ENCODE measurements at places on chromosomes 12 and 14.

DNA sequence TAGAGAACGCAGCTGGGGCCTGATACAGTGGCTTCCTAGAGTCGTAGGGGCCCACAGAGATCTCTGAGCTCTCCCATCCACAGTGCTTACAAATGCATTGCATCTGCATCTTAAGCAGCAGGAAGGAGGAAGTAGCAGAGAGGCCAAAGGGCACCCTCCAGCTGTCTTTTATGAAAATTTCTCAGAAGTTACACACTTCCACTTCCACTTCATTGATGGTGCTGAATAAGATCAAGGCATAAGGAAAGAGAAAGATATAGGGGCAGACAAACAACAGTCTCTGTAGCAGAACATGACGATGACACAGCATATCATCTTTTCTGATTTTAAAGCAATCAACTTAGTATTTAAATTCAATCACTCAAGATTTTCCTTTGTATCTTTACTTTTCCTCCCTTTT is 51.6 kb upstream of the ABCC9 start:
- DNase-seq: no peak

DNA sequence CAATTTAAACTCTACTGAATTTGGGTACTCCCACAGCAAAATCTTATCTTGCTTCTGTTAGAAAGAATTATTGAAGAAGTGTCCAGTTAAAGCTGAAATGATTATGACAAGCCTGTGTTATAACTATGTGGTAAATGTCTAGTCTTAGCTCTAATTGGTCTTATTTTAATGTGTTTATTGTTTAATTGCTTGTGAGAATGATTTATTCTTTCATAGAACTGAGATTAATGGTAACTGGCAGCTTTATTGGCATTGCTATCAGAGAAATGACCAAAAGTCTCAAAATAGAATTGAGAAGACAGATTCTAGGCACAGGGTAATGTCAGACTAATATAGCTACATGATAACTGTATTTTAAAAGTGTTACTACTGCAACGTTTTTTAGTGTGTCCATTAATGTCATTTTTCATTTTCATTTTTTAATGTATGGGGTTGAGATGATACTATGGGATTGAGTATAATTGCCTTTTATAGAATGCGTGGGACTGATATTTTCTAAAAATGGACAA is 458.7 kb downstream of the AEBP2 start:
- DNase-seq: no peak

DNA sequence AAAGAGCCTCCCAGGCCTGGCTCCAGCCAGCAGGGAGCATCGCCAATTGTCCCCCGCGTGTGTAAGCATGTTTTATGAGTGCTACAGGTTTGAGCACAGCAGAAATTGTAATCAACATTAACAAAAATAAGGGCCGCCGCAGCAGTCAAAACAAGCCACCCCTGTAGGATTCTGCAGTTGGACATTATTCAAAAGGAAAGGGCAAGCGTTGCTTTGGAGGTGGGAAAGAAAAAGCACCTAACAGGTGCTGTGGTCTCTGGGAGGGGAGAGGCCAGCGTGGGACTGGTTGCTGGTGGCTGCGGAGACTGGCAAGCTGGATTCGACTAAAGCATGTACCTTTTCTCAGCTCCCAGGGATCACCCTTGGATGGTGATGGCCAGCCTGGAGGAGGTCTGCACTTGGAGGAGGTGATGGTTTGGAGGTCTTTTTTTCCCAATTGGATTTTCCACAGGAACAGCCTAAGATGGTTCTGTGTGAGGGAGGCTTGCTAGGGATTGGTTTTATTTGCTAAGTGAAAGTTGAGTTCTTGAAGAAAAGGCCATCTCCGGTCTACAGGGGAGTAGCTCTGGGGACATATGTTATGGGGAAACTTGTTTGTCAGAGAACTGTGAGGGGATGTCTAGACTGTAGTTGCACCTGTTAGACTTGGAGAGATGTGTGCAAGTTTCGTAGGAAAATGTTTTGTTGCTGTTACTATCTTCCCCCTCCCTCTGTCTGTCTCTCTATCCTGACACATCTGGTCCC is 2.0 kb downstream of the DYRK2 start:
- DNase-seq: no peak

GRCh38 chr12:48782457-48783395 is 6.2 kb downstream of the ADCY6 start:
- no peak for DNase-seq

GRCh38 chr12:16325426-16325825 is 22.0 kb upstream of the MGST1 start:
- no peak for DNase-seq

- DNase-seq: no peak
Observed at GRCh38 chr14:60233251-60233650, 15.8 kb upstream of the PPM1A start.

DNA sequence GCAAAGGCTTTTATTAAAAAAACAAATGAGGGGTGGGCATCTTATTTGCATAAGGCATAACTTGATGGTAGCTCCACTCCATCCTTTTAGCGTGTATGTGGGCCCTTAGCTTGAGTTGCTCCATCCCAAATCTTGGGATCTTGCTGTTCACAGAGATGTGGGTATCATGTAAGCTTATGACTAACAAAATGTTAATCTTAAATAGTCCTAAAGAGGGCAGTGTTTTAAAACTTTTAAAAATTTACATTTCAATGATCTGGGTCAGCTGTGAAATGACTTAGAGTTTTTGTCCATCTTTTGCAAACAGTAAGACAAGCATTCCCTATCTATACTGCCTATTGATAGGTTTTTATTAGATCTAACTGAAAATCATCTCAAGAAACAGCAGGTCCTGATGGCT is 86.0 kb downstream of the SLCO1A2 start:
- DNase-seq: no peak

DNA sequence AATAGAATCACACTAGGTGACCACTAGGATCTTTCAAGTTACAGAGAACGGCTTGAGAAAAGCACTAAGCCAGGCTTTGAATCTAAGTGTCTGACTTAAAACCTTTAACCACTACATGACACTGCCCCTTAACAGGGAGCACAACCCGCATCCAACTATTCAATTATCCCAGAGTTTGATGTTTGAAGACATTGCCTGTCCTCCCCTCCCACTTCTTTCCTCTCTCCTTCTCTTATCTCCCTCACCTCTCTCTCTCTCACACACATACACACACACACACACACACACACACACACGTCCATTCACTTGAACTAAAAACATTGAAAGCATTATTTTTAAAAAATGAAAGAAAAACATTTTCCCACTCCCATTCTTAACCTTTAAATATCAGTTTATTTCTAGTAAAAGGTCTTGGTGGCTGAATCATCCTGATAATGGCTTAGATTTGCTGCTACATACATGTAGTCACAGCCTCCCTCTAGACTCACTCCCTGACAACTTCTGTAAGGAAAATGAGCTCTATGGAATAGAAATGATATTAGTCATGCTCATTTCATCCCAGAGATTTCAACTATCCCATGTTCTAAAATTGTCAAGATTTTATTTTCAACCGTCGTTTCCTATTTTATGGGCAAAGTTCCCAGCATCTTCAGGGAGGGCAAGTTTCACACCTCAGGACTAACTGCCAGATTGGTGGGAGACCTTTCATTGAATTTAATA is 53.5 kb upstream of the RAP1B start:
- no peak for DNase-seq

GRCh38 chr14:28987516-28987915 is 220.9 kb downstream of the FOXG1 start:
- DNase-seq: no peak

- DNase-seq: no peak
Observed at GRCh38 chr12:34289431-34290380, 267.4 kb downstream of the ALG10 start.

DNA sequence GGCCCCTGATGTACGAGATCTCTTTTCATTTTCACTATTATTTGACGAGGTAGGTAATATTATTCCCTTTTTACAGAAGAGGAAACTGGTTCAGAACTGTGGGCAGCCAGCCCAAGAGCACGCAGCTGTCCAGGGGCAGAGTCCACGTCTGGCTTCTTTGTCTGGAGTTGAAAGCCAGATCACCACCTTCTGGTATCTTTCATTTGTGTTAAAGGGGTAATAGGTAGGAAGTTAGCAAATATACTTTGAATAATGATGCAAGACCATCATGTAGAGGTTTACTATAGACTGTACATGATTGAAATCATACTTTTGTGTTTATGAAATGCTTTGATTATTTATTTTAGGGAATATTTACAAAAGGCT is 144.1 kb upstream of the AMIGO2 start:
- no peak for DNase-seq
